ENCODE measurements at places on chromosomes 13 and 19.

DNA sequence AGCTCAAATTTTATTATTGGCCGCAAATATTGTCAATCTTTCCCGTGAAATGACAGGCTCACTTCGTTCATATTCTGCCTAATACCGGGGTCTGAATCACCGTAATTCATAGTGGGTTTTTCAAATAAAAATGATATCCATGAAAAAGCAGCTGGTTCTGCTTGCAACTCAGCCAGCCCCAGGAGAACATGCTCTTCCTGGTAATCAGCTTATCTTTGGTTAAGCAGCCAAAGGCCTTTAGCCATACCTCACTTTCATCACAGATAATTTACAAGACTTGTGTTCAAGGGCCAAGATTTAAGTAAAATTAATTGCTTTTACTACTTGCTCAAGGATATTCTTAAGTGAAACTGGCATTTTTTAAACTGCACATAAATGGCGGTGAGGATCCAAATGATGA is 22.5 kb downstream of the RNASEH2B start:
- DNase-seq = no peak

DNA sequence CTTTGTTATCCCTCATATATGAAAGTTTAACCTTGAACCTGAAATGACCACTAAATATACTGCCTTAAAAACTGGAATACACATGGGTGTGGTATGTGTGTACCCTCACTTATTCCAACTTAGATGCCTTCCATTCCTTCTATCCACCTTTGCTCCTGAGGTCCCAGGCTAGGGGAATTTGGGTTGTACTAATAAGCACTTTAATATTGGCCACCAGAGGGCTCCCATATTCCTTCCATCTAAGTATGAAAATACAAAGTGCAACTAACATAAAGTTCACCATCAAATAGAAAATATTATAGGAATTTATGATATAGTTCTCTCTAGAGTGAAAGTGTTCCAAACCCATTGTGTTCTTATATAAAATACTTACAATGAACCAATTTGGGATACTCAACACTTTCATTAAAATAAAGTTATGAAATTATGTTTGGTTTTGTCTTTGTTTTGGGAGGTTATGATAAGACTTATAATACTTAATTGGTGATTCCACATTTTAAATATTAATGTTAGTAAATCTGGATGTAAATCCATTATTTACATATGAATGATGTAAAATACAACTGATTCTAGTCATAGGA is 62.3 kb downstream of the ITGBL1 start:
- peak; percentile 65 for DNase-seq

DNA sequence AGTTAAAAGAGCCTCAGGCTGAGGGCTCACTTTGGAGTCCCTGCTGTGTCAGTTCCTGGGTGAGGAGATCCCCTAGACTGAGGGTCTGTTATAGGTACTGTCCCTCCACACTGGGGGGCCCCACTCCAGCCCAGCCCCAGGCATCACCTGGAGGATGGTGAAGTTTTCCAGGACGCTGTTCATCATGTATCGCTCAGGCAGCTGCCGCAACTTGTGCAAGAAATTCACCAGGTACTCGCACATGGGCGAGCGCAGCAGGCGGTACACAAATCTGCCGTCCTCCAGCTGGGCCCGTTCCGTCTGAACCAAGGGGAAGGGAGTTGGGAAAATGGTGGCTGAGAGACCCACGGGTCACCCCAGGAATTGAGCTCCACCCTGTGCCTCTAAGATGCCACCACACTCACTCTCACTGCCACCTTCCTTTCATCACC is 7.1 kb downstream of the CD37 start:
- no peak for DNase-seq

- no peak for DNase-seq
Measured at GRCh38 chr13:87570669-87571068, 100.5 kb upstream of the SLITRK5 start.

- no peak for DNase-seq
Measured at GRCh38 chr13:36712290-36712689, 38.5 kb downstream of the SERTM1 start.

GRCh38 chr13:103157434-103158145 is 91.4 kb upstream of the SLC10A2 start:
- DNase-seq = no peak

Measured in NCI-H2081 (cell line).